ENCODE measurements at places on chromosomes 1 and 21. TPM values are rescaled to one million over a fixed set of nuclear protein-coding genes. Genes with fewer than 3 reads are reported as not detected.

The PBX1 gene
- 2.2 TPM for polyA plus RNA-seq

The EFNA1 gene
- 177 TPM for polyA plus RNA-seq

The FCRL5 gene
- 0.72 TPM for polyA plus RNA-seq

The ATP5PB gene
- polyA plus RNA-seq = 257 TPM

The AIRE gene
- polyA plus RNA-seq = not detected

The IL19 gene
- polyA plus RNA-seq = not detected

The ST7L gene
- polyA plus RNA-seq = 4.9 TPM

The PGBD5 gene
- polyA plus RNA-seq = 5.4 TPM

The NEXN gene
- 1.0 TPM for polyA plus RNA-seq

The SYT14 gene
- polyA plus RNA-seq = not detected

The MYOG gene
- not detected for polyA plus RNA-seq

The FCAMR gene
- polyA plus RNA-seq = 0.23 TPM

The PPM1J gene
- polyA plus RNA-seq = 0.17 TPM

The GPR25 gene
- polyA plus RNA-seq = not detected

The TRIM17 gene
- polyA plus RNA-seq = not detected

The CRYAA gene
- polyA plus RNA-seq = 1.9 TPM

The GPR161 gene
- 0.46 TPM for polyA plus RNA-seq

The LCE1A gene
- polyA plus RNA-seq = not detected

The FOXO6 gene
- polyA plus RNA-seq = not detected

The CYP4X1 gene
- polyA plus RNA-seq = 1.5 TPM

The MTF2 gene
- polyA plus RNA-seq = 10.3 TPM

The CSF3R gene
- polyA plus RNA-seq = 8.2 TPM
